ENCODE measurements at places on chromosomes 3 and 15.

DNA sequence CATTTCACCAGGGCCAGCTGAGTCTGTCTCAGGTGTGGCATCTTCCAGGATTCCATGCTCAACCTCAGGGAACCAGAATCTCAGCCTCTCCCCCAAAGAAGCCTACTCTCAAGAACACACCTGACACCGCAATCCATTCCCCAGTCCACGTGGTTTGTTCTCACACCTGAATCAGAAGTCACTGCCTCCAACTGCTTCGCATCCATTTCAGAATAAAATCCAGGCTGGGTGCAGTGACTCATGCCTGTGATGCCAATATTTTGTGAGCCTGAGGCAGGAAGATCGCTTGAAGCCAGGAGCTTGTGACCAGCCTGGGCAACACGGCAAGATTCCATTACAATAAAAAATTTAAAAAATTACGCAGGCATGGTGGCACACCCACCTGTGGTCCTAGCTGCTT, 212.2 kb downstream of the FOXP1 start:
- DNase-seq: no peak

DNA sequence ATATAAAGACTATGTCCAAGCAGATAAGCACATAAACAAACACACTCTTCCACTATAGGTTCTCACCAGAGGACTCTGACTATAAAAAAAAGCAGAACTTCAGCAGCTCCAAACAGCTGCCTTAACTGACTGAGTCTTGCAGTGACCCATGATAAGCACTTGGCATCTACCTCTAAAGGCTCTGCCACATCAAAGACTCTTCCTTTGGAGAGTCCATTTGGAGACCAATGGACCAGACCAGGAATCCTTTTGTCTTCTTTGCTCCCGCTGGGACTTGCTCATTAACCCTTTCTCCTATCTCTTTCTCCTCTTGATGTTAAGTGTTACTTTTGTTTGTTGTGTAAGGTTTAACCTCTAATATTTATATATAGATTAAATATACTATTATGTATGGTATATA, 424.1 kb downstream of the RSL24D1 start:
- DNase-seq: no peak

DNA sequence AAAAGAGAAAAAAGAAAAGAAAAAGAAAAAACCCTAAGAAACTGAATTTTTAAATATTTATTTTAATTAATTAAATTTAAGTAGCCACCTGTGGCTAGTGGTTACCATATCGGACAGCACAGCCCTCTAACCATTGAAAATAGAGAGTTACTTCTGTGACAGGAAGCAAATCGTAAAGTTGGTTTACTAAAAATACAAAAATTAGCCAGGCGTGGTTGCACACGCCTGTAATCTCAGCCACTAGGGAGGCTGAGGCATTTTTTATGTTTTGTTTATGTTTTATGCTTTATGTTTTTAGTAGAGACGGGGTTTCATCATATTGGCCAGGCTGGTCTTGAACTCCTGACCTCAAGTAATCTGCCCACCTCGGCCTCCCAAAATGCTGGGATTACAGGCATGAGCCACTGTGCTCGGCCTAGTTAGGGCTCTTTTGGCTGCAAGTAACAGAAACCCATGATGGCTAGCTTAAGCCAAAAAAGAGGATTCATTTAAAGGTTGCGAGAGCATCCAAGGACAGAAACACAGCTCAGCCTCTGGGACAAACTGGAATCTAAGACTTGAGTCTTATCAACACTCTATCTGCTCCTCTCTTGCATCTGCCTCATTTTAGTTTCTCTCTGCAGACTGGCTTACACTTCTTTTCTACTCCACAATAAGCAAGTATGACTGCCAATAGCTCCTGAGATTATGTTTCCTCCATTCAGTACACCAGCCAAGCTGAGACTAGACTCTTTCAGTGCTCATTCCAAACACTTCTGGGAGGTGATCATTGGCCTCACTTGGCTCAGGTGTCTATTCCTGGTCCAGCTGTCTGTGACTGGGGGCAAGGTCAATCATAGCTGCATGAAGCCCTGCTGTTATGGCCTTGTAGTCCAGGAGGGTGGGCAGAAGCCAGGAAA, 6.8 kb upstream of the SKIL start:
- no peak for DNase-seq

- DNase-seq: no peak
Observed at GRCh38 chr15:62357431-62357830, 192.3 kb upstream of the C2CD4B start.

GRCh38 chr3:131361464-131362421, 19.8 kb upstream of the NUDT16 start:
- no peak for DNase-seq

- no peak for DNase-seq
Observed at GRCh38 chr3:40278791-40279190, 30.7 kb upstream of the EIF1B start.

GRCh38 chr3:40572588-40572987, 47.8 kb downstream of the ZNF621 start:
- DNase-seq: no peak

DNA sequence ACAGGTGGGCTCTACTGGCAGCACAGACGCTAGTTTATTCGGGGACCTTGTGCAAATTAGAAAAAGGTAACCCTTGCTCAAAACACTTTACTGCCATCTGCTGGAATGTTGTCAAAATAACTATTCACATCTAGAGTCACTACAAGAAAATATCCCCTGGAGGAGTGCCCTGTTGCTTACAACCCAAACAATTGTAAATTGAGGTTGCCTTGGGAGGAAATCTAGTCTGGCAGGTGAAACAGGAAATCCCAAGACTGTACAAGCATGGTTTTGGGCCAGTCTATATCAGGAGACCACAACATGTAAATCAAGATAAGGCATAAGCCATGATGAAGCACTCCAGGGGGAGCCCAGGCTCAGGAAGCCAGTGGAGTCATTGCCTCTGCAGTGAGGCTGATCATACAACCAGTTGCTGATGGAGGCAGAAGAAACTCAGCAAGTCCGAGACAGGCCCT, 136.8 kb upstream of the ACP3 start:
- no peak for DNase-seq

DNA sequence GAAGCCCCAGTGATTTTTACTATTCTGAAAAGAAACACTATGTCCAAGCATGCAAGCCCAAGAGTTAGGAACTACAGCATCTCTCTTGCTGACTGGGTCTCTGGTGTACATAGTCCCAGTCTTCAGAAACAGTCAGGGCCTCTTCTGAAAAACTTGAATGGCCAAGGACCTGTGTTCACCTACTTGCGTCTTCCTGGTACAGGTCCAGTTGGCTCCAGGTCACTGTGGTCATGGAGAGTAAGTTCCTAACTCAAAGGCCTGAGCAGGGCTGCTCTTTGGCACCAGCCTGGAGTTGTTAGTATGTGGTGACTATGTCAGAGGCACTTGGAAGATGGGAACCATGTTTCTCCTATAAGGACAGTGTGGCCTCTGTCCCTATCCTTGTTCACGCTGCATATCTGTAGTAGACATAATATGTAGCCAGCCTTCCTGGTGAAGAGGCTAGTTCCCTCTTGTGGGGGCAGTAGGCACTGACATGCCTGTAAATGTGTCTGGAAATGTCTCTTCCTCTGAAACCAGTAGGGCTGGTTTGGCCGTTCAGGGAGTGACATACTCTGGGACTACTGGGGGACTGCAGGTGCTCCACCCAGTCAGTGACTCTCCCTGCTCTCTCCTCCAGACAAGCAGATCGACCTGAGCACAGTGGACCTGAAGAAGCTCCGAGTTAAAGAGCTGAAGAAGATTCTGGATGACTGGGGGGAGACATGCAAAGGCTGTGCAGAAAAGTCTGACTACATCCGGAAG, 2.6 kb upstream of the RBM15B start:
- DNase-seq: no peak

GRCh38 chr3:99776516-99777209, 41.0 kb upstream of the CMSS1 start:
- no peak for DNase-seq

DNA sequence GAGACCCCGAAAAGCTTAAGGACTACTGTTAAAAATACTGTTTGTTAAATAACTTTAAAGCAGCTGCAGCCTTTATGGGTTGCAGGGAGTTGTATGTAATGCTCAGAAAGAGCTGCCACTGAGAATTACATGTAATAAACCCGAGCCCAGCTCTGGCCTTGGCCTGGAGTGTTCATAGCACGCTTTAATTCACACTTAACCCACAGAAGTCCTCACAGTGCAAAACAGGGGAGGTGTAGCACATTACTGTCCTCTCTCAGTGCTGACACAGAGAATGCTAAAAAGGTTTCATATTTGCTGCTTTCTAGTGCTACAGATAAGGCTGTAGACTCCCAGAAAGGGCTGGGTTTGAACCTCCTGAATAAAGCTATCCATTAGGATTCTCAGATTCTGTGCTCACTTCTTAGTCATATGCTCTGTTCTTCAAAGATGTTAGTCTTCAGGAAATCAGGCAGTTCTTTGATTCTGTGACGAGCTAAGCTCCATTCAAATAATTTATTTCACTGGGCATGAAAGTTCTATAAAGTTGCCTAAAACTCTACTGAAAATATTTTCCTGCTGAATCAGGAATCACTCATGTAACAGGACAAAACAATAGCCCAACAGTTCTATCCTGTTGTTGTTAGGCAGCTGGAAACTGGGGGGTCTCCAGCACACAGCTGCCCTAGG, 108.0 kb downstream of the SENP2 start:
- DNase-seq: no peak

DNA sequence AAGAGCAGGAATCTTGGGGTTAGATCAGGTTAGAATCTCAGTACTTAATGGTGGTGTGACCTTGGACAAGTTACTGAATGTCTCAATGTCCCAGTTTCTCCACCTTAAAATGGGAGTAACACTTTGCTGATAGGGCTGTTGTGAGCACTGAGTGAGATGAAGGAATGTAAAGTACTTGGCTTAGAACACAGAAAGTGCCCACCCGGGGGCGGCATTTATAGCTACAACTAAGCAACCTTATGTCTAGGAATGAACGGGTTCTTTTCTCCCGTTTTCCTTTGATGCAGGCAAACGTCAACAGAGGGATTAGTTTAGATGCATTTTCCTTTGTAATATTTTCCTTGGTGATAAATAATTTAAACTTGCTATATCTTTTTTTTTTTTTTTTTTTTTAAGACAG, 176.6 kb downstream of the USP13 start:
- DNase-seq: no peak

DNA sequence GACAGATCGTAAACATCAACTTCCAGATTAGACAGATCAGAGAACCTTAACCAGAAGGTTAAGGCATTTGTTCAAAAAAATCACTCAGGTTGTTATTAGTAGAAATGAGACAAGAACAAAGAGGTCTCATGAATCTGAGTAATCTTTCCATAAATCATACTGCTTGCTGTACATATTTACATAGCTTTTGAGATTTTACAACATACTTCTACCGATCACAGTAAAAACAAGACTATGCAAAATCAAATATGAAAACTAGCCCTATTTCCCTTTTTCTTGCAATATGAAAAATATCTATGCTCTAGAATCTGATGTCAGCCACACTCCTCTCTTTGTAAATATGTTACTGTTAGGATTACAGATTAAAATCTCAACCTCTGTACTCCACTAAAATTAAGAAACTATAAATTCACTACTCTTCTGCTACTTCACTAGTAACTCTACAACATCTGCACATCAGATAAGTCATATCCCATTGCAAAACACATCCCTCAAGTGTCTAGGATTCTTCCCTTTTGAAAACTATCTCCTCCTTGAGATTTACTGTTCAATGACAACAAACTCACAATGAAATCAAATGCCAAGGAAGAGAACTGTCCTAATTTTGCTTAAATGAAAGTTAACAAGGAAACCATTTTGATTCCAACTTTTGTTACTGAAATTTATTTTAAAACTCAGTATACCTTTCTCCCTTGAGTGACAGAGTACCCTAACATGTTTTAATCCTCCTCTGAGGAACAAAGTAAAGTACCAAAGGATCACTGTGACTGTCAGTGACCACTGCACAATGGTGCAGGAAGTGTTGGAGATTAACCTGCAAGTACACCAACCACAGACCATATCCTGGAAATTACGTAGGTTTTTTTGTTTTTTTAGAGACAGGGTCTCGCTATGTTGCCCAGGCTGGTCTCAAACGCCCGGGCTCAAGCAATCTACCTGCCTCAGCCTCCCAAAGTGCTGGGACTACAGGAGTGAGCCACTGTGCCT, 12.8 kb downstream of the DCUN1D1 start:
- DNase-seq: no peak

DNA sequence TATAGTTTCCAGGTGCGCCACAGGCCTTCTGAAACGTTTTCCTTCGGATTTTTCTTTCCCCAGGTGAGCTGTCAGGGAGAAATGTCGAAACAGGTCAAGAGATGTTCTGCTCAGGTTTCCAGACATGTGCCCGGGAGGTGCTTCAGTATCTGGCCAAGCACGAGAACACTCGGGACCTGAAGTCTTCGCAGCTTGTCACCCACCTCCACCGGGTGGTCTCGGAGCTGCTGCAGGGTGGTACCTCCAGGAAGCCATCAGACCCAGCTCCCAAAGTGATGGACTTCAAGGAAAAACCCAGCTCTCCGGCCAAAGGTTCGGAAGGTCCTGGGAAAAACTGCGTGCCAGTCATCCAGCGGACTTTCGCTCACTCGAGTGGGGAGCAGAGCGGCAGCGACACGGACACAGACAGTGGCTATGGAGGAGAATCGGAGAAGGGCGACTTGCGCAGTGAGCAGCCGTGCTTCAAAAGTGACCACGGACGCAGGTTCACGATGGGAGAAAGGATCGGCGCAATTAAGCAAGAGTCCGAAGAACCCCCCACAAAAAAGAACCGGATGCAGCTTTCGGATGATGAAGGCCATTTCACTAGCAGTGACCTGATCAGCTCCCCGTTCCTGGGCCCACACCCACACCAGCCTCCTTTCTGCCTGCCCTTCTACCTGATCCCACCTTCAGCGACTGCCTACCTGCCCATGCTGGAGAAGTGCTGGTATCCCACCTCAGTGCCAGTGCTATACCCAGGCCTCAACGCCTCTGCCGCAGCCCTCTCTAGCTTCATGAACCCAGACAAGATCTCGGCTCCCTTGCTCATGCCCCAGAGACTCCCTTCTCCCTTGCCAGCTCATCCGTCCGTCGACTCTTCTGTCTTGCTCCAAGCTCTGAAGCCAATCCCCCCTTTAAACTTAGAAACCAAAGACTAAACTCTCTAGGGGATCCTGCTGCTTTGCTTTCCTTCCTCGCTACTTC, 3.8 kb downstream of the BHLHE40 start:
- no peak for DNase-seq
